ENCODE measurements at places on chromosomes 16 and 17. TPM values are rescaled to one million over a fixed set of nuclear protein-coding genes. Genes with fewer than 3 reads are reported as not detected.

The WDR45B gene
- 61.1 TPM for total RNA-seq

The PGP gene
- total RNA-seq = 24.5 TPM

The DLX4 gene
- 0.62 TPM for total RNA-seq

The CCL8 gene
- not detected for total RNA-seq

The GLTPD2 gene
- not detected for total RNA-seq

GRCh38 chr17:18280249-18280648 is 19.8 kb downstream of the MIEF2 start:
- H3K4me3 ChIP-seq = no peak overlapping the region
- no peak for DNase-seq
- no peaks in the 10 kb centered on the region for H3K27me3 ChIP-seq
- H3K4me1 ChIP-seq = no peaks in the 10 kb centered on the region
- no peak overlapping the region for H3K27ac ChIP-seq

- H3K36me3 ChIP-seq = no peaks in the 10 kb centered on the region
- no peak overlapping the region for H3K27ac ChIP-seq
- peaks cover 18% of the 10 kb centered on the region for H3K27me3 ChIP-seq
- DNase-seq = no peak
- H3K4me3 ChIP-seq = no peak overlapping the region
Measured at GRCh38 chr17:6162216-6162615, 92.0 kb downstream of the WSCD1 start.

DNA sequence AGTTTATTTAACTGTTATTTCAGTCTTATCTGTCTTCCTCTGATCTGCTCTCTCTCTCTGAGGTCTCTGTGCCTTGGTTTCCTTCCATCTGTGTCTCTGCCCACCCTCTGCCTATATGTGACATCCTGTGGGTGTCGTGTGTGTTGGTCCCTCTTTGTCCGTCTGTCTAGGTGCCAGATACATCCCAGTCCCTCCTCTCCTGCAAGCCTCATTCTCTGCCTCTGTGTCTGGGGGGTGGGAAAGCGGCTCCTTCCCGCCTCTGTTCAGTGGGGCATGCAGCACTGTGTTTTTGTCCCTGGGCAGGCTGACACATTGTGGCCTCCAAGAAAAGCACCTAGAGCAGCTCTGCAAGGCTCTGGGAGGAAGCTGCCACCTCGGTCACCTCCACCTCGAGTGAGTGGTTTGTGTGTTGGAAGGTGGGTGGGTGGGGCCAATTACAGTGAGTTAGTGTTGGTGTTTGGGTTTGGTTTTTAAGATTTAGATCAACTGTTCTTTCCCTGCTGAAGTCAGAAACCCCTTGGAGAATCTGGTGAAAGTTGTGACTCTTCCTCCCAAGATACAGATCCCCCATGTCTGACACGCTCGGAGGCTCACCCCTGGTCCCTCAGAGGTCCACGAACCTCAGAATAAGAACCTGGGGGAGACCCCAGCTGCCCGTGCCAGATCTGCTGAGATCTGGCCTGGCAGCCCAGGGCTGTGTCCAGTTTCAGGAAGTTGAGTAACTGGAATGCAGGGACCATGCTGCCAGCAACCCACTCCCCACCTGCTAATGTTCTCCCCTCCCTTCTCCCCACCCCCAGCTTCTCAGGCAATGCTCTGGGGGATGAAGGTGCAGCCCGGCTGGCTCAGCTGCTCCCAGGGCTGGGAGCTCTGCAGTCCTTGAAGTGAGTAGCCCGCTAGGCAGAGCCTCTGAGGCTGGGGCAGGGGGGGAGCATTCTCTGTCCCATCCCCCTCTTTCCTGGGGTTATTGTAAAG is 50.9 kb upstream of the CPNE2 start:
- peaks cover 61% of the 10 kb centered on the region for H3K36me3 ChIP-seq
- H3K27ac ChIP-seq = peak overlapping the region; percentile 96
- peak overlapping the region; percentile 70 for H3K4me3 ChIP-seq
- no peaks in the 10 kb centered on the region for H3K27me3 ChIP-seq

GRCh38 chr17:78616946-78617345 is 39.8 kb upstream of the DNAH17 start:
- H3K27me3 ChIP-seq = no peaks in the 10 kb centered on the region
- H3K4me3 ChIP-seq = no peak overlapping the region
- no peaks in the 10 kb centered on the region for H3K4me1 ChIP-seq
- DNase-seq = no peak
- no peak overlapping the region for H3K27ac ChIP-seq

DNA sequence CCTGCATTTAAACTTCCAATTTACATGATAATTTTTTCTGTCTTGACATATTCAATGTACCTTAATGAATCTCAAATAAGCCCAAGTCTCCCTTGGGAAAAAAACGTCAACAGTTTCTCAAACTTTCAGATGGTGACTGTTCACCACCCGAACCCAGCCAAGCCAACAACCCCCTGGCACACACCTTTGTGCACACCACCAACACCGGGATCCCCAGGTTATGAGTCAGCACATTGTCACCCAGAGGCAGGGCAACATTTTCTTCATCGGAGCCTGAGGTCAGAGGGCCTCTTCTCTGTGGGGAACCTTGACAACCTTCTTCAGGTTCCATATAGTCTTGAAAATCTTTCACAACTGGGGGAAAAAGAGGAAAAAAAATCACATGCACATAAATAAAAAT is 15.5 kb downstream of the DYNC1LI2 start:
- DNase-seq = no peak
- no peaks in the 10 kb centered on the region for H3K27me3 ChIP-seq
- H3K4me3 ChIP-seq = no peak overlapping the region
- no peak overlapping the region for H3K27ac ChIP-seq
- peaks cover 9% of the 10 kb centered on the region for H3K4me1 ChIP-seq

- H3K27ac ChIP-seq = no peak overlapping the region
- no peaks in the 10 kb centered on the region for H3K36me3 ChIP-seq
- H3K4me3 ChIP-seq = no peak overlapping the region
- no peaks in the 10 kb centered on the region for H3K4me1 ChIP-seq
- H3K27me3 ChIP-seq = no peaks in the 10 kb centered on the region
Measured at GRCh38 chr16:82728901-82729300, 102.1 kb downstream of the CDH13 start.

- H3K36me3 ChIP-seq = peaks cover 13% of the 10 kb centered on the region
- H3K27me3 ChIP-seq = no peaks in the 10 kb centered on the region
- H3K27ac ChIP-seq = no peak overlapping the region
- H3K4me3 ChIP-seq = no peak overlapping the region
Measured at GRCh38 chr16:81321039-81321438, 6.3 kb downstream of the GAN start.

DNA sequence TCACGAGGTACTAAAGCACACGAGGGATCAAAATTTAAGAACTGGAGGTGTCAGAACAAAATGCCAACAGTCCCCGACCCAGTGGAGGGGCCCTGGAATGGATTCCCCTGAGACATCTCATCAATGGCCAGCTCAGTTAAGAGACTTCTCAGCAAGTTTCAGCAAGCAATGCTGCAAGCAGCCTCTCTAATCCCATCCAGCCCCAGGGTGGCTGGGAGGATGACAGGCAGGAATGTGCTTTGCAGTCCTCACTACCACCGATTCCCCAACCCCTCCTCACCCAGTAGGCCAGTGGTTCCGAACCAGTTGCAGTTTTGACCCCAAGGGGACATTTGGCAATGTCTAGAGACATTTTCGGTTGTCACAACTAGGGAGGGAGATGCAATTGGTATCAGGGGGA is 8.7 kb downstream of the GPRC5B start:
- DNase-seq = no peak
- no peak overlapping the region for H3K4me3 ChIP-seq
- H3K36me3 ChIP-seq = no peaks in the 10 kb centered on the region
- H3K27ac ChIP-seq = no peak overlapping the region

DNA sequence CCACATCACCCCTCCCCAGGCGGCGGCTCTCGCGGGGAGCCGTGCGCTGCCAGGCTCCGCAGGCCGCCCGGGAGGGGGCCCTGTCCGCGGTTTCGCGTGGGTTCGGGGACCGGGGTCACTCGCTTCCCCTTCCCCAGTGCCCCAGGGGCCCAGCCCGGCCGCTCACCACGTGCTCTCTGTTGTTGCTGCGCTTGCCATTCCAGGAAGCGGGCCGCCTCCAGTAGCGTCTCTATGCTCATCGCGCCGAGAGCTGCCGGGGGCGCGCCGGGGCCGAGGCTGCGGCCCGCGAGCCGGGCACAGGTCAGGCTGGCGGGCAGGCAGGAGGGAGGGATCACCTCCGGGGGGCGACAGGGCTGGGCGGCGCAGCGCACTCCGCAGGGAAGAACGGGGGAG is 390 bp downstream of the MNT start:
- peak overlapping the region; percentile 99 for H3K27ac ChIP-seq
- H3K27me3 ChIP-seq = no peaks in the 10 kb centered on the region
- peak overlapping the region; percentile 99 for H3K4me3 ChIP-seq
- peaks cover 48% of the 10 kb centered on the region for H3K4me1 ChIP-seq
- peak; percentile 77 for DNase-seq

- H3K4me1 ChIP-seq = peaks cover 6% of the 10 kb centered on the region
- peaks cover 2% of the 10 kb centered on the region for H3K36me3 ChIP-seq
- H3K27me3 ChIP-seq = peaks cover 8% of the 10 kb centered on the region
- H3K27ac ChIP-seq = no peak overlapping the region
- no peak for DNase-seq
Measured at GRCh38 chr16:87165151-87165550, 152.0 kb downstream of the C16orf95 start.

DNA sequence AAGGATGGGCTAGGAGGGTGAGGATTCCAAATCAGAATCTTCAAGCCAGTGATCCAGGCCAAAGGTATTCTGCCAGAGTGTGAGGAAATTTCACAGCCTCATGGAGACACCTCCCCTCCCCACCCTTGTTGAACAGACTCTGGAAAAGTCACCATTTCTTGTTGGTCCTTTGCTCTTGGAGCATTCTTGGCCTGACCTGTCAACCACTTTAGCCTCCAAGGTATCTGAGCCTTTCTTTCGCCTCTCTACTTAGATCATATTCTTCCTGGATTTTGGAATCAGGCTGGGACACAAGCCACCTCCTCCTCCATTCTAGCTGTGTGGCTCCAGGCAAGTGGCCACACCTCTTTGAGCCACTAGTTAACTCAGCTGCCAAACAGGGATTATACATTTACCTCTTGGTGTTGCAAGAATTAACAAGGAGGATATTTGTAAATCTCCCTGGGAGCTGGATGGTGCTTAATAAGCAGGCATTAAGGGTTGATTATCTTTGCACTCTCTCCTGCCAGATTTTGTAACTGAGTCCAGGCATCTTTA is 193.5 kb downstream of the WWOX start:
- no peak overlapping the region for H3K27ac ChIP-seq
- H3K27me3 ChIP-seq = no peaks in the 10 kb centered on the region
- H3K4me1 ChIP-seq = no peaks in the 10 kb centered on the region
- H3K4me3 ChIP-seq = no peak overlapping the region
- no peak for DNase-seq

DNA sequence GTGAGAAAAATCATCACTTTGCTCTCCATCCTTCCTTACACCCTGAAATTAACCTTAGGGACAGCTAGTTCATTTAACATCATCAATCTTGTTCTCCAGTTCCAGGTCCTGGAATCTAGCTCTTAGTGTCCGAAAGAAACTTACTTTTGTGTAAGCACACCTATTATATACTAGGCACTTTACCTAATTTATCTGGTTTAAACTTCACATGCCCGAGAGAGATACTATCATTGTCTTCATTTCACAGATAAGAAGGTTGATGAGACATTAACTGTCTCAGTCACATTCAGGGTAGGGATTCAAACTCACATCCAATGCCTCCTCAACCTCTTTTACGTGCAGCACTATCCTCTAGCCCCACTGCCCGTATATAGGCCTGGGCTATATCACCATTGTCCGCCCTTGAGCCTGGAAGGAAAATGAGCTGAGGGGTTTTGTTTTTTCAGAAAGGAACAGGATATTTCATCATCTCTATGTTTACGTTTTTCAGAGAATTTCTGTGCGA is 501 bp upstream of the AP2B1 start:
- DNase-seq = no peak
- no peaks in the 10 kb centered on the region for H3K27me3 ChIP-seq
- peaks cover 5% of the 10 kb centered on the region for H3K36me3 ChIP-seq

DNA sequence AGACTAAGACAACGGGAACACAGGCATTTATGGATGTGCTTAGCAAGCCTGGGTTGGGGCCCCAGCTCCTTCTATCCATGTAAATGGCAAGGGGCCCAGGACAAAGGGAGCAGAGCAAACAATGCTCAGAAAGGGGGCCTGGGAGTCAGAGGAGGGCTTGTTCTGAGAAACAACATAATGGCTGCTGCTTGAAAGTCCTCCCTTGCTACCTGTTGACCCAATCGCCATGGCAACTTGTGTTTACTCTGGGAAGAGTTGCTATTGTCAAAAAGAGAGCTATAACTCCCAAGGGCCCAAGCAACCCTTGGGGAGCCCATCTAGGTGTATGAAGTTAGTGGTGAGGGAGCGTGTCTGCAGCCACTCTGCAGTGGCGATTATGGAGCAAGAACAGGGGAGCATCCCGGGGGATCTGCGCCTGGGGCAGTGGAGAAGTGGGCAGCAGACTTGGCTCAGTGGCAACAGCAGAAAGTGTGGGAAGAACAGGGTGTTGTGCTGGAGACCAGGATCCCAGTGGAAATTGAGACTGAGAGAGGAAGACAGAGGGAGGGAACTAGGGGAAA is 118.7 kb upstream of the NLRP1 start:
- H3K36me3 ChIP-seq = no peaks in the 10 kb centered on the region
- no peak overlapping the region for H3K4me3 ChIP-seq
- H3K4me1 ChIP-seq = no peaks in the 10 kb centered on the region

GRCh38 chr17:10428781-10429180 is 7.0 kb upstream of the MYH8 start:
- H3K27ac ChIP-seq = no peak overlapping the region
- no peak overlapping the region for H3K4me3 ChIP-seq
- H3K36me3 ChIP-seq = no peaks in the 10 kb centered on the region
- H3K4me1 ChIP-seq = no peaks in the 10 kb centered on the region
- DNase-seq = no peak

DNA sequence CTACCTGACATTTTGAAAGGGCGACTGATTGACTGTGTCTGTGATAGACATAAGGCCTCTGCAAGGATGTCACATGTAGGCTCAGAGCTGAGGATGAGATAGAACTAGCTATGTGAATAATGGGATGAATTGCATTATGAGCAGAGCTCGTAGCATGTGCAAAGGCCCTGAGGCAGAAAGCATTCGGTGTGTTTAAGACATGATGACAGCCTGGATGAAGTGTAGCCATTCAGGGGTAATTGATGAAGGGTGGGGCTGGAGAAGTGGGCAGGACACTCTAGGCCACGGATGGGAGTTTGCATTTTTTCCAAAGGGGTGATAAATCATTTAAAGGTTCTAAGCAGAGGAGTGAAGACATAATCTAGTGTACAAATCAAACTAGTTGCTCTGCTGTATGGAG is 62.6 kb downstream of the USP43 start:
- no peak overlapping the region for H3K27ac ChIP-seq
- no peak for DNase-seq
- peaks cover 4% of the 10 kb centered on the region for H3K4me1 ChIP-seq
- H3K27me3 ChIP-seq = peaks cover 3% of the 10 kb centered on the region
- no peaks in the 10 kb centered on the region for H3K36me3 ChIP-seq

DNA sequence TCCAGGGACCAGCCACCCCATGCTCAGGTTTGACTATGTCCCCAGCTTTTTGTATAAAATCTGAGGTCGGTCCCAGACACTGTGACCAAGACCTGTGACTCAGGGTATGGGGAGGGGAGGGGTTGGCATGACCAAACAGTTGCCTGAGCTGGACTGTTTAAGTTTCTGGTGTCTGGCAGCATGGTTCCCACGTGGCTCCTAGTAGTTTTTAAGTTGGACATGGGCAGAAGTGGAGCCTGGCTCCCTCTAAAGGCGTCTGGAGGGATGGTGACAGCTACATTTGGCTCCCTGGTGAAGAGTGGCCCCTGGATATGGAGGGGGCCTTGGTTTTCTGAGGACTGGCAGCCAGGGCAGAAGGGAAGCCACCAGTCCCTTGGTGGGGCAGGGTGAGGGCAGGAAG is 7.9 kb downstream of the SMCR8 start:
- peaks cover 51% of the 10 kb centered on the region for H3K4me1 ChIP-seq
- DNase-seq = no peak
- no peaks in the 10 kb centered on the region for H3K27me3 ChIP-seq
- H3K27ac ChIP-seq = no peak overlapping the region
- no peak overlapping the region for H3K4me3 ChIP-seq
- peaks cover 6% of the 10 kb centered on the region for H3K36me3 ChIP-seq
